ENCODE measurements at places on chromosomes 16 and 17.

- DNase-seq, result no peak
These were observed 7.8 kb upstream of the CHST6 start for GRCh38 chr16:75502916-75503605.

GRCh38 chr17:45948881-45949624 is 50.0 kb upstream of the STH start:
- DNase-seq, result no peak

GRCh38 chr17:5877948-5878347 is 192.2 kb upstream of the WSCD1 start:
- no peak for DNase-seq

DNA sequence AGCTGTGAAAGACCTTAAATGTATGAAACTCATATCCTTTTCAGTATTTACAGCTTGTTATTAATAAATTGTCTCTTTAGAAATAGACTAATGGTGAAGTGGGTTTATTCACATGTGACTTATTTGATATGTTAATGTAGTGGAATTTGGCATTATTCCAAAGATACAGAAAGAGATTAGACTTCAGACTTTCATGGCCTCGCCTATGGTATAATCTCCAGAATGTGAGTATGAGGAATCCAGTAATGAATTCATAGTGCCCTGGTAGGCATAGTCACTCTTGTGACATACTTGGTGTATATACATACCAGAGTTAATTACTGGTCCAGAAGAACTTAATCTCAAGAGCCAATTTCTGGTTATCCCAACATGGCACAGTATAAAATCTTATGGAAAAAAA is 72.7 kb downstream of the OMG start:
- no peak for DNase-seq

- no peak for DNase-seq
These were observed 22.1 kb downstream of the CNTNAP1 start for GRCh38 chr17:42704490-42704836.

- no peak for DNase-seq
These were observed 30.9 kb downstream of the ABCC1 start for GRCh38 chr16:15980329-15980728.

- no peak for DNase-seq
These were observed 454.8 kb upstream of the CDH11 start for GRCh38 chr16:65576631-65577030.

DNA sequence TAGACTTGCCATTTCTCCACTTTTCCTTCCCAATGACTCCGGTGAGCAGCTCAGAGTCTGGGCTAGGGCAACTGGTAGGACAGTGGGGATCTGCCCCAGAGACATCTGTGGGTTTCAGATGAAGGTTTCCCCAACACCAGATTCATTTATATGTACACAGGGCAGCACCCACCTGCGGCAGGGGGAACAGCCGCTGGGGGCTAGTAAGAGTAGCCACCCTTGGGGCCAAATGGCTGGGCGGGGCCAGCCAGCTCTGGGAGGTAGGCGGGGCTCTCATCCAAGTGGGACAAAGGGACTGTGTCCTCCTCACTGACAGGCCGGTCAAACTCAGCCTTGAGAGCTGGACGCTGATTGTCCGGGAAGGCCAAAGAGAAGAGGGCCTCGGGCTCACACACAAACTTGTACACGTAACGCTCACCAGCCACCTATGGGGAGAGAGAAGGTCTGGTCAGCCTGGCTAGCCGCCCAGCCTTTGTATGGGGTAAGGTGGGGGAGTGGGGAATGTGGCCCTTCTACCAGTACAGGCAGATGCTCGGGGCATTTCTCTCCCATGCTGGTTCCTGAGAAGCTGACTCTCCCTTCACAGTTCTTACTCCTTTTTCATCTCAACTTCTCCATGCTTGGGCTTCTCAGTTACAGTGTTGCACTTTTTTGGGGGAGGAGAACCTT is 17.7 kb downstream of the ETV4 start:
- DNase-seq, result no peak

DNA sequence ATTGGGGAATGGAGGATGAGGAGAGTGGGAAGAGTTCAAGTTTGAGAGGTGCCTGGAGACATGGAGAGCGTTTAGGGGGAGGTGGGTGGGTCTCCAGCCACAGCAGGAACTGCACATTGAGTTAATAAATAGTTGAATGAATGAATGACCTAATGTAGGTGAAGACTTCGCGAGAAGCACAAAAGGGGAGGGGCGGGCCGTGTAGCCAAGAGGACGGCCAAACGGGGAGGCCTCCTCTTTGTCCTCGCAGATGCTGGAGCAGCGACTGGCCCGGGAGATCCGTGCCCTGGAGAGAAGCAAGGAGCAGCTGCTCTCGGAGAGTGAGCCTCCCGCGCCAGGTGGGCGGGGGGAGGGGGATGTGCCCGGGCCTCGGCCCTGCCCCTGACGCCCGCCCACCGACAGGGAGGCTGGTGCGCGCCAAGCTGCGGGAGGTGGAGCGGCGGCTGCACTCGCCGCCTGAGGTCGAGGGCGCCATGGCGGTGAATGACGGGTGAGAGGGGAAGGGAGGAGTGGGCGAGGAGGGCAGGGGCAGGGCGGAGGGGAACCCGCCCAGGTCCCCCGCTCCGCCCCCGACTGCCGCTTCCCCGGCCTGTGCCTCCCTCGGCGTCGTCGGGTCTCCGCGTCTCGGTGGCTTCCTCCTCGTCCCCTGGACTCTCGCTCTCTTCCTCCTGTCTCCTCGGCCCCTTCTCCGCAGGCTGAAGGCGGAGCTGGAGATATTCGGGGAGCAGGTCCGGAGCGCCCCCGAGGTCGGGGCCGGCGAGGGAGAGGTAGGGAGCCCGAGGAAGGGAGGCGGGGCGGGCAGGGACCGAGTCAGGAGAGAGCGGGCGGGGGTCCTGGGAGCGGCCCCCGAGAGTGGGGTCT is 12.9 kb downstream of the SYCE1L start:
- no peak for DNase-seq

GRCh38 chr16:75354170-75354569 is 79.1 kb downstream of the CFDP1 start:
- DNase-seq, result no peak

- no peak for DNase-seq
These were observed 285.4 kb downstream of the SHISA9 start for GRCh38 chr16:13186813-13187212.

DNA sequence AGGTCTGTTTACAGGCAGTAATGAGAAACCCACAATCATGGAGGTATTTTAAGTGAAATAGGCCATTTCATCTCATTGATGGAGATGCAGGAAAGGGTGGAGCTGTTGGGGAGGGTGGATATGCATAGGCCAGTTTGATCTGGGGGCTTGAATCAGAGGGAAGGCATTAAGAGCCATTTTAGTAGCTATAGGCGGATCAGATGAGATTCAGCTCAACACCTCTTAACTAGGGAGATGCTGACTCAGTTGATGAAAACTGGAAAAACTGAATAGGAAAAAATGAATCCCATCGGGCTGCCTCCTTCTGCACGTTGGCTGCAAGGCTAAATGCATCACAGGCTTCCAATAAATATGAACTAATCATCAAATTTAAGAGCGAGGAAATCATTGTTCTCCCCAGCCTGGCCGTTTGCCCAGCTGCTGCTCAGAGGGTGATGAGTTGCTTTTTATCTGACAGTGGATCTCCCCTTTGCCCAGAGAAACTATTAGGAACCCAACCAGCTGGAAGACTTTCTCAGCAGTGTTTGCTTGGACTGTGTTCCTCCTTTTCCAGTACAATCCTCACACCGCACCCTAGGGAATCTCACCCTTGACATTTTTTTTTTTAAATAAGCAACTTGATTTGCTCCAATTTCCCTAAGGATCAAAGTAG is 149.6 kb downstream of the SOX9 start:
- DNase-seq, result no peak

- DNase-seq, result peak; percentile 89
These were observed 18.8 kb upstream of the AMZ2 start for GRCh38 chr17:68228817-68229570.

DNA sequence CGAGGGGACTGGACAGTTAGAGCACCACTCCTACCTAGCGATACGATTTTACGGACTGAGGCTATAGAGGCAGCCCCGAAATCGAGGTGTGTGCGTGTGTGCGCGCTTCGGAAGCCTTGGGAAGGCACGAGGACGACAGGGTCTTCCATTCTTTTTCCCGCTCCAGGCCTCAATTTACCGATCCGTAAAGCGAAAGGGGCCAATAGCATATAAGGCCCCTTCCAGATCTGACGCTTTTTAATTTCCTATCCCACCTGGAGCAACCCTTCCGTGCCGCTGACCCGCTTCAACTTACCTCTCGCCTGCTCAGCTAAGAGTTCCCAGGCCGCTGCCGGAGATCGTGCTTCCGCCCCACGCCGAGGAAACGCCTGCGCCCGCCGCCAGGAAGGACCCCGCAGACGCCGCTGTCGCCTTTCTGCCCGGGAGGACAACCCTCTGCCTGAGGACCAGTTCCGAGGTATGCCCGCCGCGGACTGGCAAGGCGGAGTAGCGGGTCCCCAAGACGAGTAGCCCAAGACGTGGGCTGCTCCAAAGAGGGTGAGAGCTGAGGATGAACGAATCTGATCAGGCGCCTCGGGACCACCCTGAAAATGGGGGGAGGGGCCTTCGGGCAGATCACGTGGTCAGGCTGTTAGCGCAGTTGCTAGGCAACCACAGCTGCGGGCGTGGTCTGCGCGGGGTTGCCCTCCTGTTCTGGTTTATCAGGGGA is at the start of gene EFTUD2:
TSS of gene EFTUD2 (minus strand) at position 372 of the 709 bp plus-strand sequence. CDS start 4,924 bp downstream, outside the sequence.
- no peak for DNase-seq

GRCh38 chr17:4836221-4836620 is 3.1 kb downstream of the MINK1 start:
- DNase-seq, result no peak

DNA sequence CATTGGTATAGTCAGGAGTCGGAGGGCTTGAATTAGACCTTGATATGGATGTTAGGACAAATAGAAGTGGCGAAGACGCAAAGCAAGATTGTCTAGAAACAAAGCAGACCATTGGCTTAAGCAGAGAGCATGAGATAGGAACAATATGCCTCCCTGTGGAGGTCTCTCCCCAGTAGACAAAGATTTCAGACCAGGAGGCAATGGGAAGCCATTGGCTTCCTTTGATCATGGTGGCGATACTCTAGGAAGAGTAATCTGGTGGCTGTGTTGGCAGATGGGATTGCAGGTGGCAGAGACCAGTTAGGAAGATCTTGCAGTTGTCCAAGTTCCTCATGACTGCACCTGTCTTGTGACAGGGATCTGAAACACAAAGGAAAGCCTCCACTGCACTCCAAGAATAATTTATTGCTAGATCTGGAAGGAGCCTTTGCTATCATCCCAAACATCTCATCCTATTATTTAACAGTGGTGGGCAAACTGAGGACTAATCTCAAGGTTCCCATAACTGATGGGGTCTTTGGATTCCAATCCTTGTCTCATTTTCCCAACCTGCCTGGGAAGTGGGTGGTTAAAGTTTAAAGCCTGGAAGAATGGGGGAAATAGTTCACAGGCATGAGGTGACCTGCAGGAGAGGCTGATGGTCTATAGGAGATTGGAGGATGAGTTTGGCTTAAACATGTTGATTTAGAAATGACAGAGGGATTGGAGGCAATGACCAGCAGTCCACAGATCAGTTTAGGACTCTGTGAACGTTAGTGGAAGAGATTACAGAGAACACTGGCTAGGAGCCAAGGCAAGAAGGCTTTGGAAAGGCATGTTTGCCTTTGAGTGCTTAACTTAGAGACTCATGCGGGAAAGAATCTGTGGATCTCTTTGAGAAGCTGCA is 37.0 kb downstream of the HLF start:
- no peak for DNase-seq

- DNase-seq, result no peak
These were observed 690 bp upstream of the CDC27 start for GRCh38 chr17:47189732-47190237.

GRCh38 chr17:82449131-82449882 is 1.2 kb downstream of the CYBC1 start:
- DNase-seq, result no peak

GRCh38 chr16:56998352-56998751 is 9.0 kb downstream of the NLRC5 start:
- no peak for DNase-seq

- no peak for DNase-seq
These were observed 8.6 kb upstream of the TSPOAP1 start for GRCh38 chr17:58337210-58337599.
